ENCODE measurements at places on chromosomes 12 and 14.

DNA sequence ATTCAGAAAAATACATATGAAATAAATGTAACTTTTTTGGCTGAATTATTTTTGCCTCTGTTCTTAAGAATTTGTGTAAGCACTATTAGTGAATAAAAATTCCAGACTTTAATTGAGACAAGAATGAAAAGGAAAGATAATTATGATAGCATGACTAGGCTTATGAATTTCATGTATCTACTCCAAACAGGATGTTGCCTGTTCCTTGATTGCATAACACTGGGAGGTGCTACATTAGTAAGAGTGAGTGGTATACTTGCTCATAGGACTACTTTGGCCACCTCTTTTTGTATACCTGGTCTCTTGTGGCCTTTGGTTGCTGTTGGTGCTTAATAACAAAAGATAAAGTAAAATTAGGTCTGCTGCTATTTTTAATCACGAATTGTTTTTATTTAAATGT, 112.8 kb downstream of the NAV3 start:
- peak; percentile 55 for DNase-seq

DNA sequence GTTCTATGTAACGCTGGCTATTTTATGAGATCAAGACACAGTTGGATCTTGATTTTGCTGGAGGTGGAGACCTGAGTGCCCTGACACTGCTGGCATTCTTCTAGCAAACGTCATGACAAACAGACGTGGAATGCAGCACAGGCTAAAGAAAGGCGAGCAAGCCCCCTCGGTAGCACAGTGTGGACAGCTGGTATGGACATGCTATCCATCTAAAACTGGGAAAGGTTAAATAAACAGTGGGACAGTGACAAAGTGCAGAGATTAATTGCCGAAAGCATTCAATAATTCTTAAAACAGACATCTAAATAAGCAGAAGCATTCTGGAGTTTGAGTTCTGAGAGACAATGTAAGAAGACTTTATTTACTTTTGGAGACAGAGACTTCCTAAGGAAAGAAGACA, 237.2 kb downstream of the FBXL14 start:
- peak; percentile 29 for DNase-seq

DNA sequence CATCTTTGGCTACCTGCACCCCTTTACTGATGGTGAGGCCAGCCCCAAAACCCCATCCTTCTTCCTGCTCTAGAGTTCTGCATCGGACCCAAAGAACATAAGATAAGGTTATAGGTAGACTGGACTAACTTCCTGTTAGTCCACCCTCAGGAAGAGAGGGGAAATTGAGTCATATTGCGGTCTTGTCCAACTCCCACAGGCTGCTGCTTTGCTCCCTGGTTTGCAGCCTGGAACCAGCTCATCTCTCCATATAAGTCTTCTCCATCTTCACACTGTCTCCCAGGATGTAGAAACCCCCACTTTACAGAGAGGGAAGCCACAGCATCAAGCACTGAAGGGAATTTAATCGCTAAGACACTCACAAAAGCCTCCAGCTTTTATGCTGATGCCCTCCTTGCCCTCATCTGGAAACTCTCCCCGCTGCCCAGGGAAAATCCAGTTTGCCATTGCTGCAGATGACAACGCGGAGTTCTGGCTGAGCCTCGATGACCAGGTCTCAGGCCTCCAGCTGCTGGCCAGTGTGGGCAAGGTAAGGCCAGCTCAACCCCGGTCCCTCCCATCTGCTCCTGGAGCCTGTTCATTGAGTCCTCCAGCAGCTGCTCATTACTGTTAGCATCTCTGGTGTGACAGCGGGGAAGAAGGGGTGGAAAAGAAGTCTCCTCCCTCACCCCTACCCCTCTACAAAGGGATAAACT, 85.3 kb downstream of the B4GALNT3 start:
- DNase-seq, result no peak

DNA sequence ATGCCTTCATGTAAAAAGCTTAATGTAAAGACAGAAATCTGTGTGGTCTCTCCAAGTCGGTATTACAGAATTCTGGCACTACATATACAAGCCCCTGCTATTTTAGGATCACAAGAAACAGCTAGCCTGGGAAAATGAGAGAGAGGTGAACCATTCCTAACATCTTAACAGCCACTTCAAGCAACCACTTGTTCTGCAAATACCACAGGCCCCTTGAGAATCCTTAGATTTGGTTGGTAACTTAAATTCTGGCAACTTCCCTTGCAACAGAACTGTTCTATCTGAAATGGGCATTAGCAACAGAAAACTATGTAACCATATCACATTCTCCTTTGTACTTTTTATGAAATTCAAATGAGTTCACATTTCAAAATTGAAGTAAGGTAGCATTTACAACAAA, 68.5 kb downstream of the SPPL3 start:
- no peak for DNase-seq

DNA sequence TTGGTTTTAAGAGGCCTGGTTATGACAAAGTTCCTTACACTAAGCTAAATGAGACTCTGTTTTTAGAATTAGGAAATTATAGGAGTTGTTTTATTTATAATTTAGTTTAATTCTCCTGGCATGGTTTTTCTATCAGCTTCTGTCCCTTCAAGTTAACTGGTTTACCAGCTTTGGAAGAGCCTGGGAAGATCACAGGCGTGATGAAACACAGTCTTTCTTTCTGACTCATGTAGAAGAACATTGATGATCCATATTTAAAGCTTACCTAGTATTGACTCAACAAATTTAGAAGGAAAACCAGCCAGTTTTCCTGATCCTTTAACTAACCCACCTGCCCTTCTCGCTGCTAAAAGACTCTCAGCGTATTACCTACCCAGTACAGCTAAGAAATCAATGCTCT, 155.2 kb downstream of the TGFB3 start:
- DNase-seq, result no peak

GRCh38 chr12:13891902-13892301, 89.5 kb downstream of the GRIN2B start:
- no peak for DNase-seq

GRCh38 chr12:77167801-77168200, 102.4 kb upstream of the E2F7 start:
- no peak for DNase-seq

DNA sequence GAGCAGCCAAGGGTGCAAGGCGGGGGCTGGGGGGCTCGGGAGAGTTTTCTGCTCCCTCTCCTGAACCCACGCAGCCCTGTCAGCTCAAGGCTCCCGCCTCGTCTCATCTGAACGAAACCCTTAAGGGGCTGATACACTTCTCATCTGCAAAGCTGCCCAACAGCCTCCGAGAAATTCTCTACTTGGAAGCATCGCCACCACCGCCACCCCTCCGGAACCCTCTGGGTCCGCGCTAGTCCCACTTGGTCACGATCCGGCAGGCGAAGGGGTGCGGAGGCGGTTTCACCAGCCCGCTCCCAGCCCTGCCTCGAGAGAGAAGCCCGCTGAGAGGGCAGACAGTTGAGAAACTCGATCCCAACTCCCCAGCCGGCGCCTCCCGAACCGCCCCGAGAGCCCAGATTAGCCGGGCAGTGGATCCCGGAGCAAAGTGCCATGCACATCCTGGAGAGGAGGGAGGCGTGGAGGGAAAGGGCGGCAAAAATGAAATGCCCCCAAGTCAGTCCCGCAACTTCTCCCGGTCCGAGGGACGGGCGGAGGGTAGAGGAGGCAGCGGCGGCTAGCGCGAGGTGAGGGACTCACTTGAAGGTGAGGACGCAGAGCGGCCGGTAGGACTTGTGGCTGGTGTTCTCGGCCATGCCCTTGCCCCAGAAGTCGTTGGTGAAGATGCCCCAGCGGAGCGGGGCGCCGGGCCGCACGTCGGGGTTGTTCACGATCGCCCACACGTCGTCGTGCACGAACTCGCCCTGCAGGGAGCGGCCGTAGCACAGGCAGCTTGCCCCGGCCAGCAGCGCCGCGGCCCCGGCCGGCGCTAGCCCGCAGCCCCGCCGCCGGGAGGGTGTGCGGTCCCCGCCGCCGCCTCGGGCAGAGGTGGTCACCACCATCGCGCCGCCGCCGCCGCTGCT, 620 bp downstream of the TMTC1 start:
- DNase-seq, result no peak

- DNase-seq, result peak; percentile 68
Measured at GRCh38 chr12:103877934-103878510, 37.0 kb upstream of the NT5DC3 start.

DNA sequence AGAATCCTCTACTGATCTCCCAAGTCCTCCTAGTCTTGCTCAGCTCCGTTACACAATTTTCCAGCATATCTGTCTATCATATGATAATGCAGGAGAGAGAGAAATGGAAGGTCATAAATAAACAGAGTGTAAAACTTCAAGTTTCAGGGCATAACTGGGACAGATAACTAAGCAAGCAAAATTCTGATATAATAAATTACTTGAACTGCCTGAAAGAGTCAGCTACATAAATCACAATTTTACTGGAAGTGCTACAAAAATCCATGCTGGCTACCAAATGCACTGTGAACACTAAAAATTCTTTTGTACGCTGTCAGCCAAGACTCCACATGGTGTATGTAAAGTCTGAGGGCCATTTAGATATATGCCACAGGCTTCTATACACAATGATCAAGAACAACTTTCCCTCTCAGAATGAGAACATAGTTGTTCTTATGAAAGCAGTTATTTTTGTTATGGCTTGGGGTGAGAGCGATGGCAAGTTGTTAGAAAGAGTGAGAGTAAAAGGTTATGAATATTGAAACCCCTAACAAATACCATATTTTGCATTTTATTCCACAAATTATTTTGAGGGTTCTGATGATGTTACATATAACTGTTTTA, 41.1 kb downstream of the GRIP1 start:
- DNase-seq, result no peak

GRCh38 chr14:23577004-23577681, 1.4 kb downstream of the JPH4 start:
- DNase-seq, result no peak

- no peak for DNase-seq
Measured at GRCh38 chr12:50032854-50033581, 7.7 kb upstream of the RACGAP1 start.

GRCh38 chr14:100639280-100639679, 52.1 kb upstream of the BEGAIN start:
- no peak for DNase-seq

GRCh38 chr14:92247341-92247740, 75.6 kb upstream of the SLC24A4 start:
- no peak for DNase-seq

DNA sequence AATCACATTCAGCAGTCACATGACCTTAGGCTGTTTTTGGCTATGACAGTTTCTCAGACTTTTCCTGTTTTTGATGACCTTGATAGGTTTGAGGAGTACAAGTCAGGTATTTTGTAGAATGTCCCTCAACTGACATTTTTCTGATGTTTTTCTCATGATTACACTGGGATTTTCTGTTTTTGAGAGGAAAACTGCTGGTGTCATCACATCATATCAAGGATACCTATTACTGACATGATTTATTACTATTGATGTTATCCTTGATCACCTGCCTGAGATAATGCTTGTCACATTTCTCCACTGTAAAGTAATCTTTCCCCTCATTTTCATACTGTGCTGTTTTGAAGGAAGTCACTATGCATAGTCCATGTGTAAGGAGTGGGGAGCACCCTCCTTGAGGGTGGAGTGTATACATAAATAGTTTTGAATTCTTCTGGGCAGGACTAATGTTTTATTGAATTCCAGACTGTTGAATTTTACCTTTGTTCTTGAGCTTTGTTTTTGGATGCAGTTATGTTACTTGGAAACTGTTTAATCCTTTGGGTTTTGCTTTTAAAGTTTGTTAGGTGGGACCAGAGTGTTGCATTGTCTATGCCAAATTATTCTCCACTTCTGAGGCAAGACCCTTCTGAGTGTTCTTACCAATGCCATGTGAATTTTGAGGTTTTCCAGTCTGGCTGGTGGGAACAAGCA, 444.5 kb upstream of the FAR2 start:
- no peak for DNase-seq

DNA sequence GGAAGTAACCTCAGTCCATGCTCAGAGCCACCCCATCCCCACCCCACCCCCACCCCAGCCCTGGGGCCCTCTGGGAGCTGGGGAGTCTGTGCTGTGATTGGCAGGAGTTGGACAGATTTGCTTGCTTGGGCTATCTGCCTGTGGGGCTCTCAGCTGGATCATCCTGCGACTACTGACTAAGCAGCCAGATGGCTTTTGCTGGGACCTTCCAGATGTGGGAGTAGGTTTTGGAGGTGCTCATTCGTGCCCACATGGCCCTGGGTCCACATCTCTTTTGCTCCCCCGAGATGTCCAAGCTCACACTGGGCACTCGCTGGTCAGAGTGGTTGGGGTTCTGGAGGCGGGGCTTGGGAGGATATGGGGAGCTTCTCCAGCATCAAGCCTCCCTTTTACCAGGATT, 138.9 kb downstream of the TSPAN9 start:
- no peak for DNase-seq

DNA sequence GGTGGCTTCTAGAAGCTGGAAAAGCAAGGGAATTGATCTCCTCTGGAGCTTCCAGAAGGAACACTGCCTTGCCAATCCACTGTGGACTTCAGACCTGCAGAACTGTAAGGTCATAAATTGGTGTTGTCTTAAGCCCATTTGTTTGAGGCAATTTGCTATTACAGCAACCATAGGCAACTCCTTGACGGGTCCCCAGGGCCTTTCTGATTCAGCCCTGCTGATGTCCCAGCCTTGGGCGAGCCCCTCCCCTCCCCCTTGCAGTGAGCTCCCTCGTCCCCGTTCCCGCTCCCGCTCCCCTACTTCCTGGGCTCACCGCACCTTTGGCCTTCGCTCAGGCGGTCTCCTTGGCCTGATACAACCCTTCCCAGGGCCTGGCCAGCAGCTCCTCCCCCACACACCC, 18.9 kb upstream of the DIO3 start:
- DNase-seq, result no peak

DNA sequence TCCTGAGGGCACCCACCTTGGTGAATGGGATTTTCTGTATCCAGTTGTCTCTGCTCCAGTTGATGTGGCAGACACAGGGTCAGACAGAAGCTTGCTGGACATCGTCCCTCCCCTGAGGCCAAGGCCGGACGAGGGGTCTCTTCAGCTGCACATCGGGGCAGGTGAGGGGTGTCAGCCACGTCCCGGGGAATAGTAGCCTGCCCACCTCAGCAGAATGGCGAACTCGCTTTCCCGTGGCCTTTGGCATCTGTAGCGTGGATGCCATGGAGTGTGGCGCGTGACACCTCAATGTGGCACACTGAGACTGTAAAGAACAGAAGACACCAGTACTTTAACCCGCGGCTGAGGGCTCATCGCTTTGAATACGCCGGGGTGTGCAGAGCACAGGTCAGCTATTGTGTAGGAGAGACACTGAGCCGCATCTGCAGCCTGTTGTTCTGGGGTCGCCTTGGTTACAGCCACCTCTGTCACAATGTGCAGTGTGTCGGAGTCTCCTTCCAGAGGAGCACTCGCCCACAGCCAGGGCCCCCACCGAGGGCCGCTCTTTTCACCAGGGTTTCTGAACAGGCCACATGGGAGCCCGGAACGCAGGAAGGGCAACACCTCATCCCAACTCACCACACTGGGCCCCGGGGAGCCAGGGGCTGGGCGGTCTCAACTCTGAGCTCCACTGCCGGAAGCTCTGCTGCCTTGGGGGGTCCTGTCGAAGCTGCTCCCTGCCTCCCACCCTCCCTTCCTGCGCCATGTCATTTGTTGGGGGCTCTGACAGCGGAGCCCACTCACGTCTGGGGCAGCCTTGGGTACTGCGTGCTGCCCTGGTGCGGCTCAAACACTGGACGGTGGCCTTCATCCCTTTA, 77.0 kb downstream of the ADGRD1 start:
- no peak for DNase-seq

GRCh38 chr14:104078031-104078455, 7.5 kb upstream of the ASPG start:
- DNase-seq, result peak; percentile 70

- no peak for DNase-seq
Measured at GRCh38 chr12:15808250-15808649, 19.1 kb upstream of the EPS8 start.

Data from RPMI7951 (cell line).